ENCODE measurements at places on chromosomes 11 and 22. TPM values are rescaled to one million over a fixed set of nuclear protein-coding genes. Genes with fewer than 3 reads are reported as not detected.

Gene TSSK2
- not detected for polyA plus RNA-seq

Gene SLN
- not detected for polyA plus RNA-seq

Gene B4GALNT4
- not detected for polyA plus RNA-seq

Gene PAX6
- not detected for polyA plus RNA-seq

Gene CYP2D6
- polyA plus RNA-seq: not detected

Gene GRM5
- not detected for polyA plus RNA-seq

Gene C22orf42
- polyA plus RNA-seq: not detected

Gene EIF4ENIF1
- 21.7 TPM for polyA plus RNA-seq

Gene CTSF
- polyA plus RNA-seq: 7.0 TPM

Gene KLHL35
- polyA plus RNA-seq: 0.48 TPM

Gene POTEH
- 0.13 TPM for polyA plus RNA-seq

Gene TSPAN32
- 7.1 TPM for polyA plus RNA-seq

Gene GUCD1
- polyA plus RNA-seq: 323 TPM

Gene ANGPTL5
- polyA plus RNA-seq: not detected

Gene MS4A12
- polyA plus RNA-seq: not detected

Gene ART5
- polyA plus RNA-seq: not detected

Gene KCTD14
- polyA plus RNA-seq: 0.30 TPM

Gene OR52N4
- 0.75 TPM for polyA plus RNA-seq

Gene ASPHD2
- 5.7 TPM for polyA plus RNA-seq

Gene BATF2
- polyA plus RNA-seq: 0.29 TPM

Gene LRRC51
- 4.1 TPM for polyA plus RNA-seq

Gene OR51E2
- polyA plus RNA-seq: not detected

Gene PDGFD
- polyA plus RNA-seq: 2.3 TPM

Gene DDX25
- polyA plus RNA-seq: 0.08 TPM

Gene CASP5
- 0.45 TPM for polyA plus RNA-seq

Gene CHRM1
- not detected for polyA plus RNA-seq

Gene UNC93B1
- polyA plus RNA-seq: 140 TPM

Gene GRAP2
- polyA plus RNA-seq: 11.8 TPM

Gene LUZP2
- polyA plus RNA-seq: not detected

All from IgD-negative memory B cell (primary cell).